ENCODE measurements at places on chromosomes 12 and 14.

- no peak for DNase-seq
Observed at GRCh38 chr12:77087427-77087826, 22.1 kb upstream of the E2F7 start.

GRCh38 chr14:90489916-90490719, 93.3 kb downstream of the CALM1 start:
- DNase-seq, result no peak

GRCh38 chr14:56177036-56177435, 58.8 kb downstream of the PELI2 start:
- DNase-seq, result no peak

DNA sequence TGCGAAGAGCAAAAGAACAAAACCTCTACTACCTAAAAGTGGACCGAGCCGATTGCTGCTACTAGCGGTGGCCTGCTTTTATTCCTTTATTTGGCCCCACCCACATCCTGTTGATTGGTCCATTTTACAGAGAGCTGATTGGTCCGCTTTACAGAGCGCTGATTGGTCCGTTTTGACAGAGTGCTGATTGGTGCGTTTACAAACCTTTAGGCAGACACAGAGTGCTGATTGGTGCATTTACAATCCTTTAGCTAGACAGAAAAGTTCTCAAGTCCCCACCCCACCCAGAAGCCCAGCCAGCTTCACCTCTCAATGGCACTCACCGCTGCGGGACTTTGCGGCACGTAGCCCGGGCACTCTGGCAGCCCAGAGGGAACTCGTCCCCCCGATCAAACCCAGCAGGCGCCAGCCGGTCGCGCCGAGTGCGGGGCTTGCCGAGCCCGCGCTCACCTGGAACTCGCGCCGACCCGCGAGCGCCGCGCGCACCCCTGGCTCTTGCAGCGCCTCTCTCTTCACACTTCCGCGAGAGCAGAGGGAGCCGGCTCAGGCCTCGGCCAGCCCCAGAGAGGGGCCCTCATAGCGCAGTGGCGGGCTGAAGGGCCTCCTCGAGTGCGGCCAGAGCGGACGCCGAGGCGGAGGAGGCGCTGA, 8.7 kb upstream of the FGD4 start:
- DNase-seq, result no peak

DNA sequence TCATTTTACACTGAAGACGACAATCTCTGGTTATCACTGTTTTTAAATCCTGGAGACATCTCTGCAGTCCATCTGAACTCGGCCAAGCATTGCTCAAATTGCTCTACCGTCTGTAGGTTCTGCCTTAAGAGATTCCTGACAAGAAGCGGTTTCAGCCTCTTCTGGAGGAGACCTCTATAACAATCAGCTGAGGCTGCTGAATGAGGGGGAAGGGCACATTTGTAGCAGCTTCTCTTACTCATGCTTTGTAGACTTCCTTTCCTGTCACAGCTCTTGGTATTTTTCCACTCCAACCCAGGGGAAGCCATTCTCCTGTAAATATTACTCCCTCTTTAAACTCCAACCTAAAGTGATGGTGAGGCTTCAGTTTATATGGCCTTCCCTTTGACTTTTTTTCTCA, 3.0 kb downstream of the ARG2 start:
- DNase-seq, result no peak
